ENCODE measurements at places on chromosomes 4 and X.

DNA sequence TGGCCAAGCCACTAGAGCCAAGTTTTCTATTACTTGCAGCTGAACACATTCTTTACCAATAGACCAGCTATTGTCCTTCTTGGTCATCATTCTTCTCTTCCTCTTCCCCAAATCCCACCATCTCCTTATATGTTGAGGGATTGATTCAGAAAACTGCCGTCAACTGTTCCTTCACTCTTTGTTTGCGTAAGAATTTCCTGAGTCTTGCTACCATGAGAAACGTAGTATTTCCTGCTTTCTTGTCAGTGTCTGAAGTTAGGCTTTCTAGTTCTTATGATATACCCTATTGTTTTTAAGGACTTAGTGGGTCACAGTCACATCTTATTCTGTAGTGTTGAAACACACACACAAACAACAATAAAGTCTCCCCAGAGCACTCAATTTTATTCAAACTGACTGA is 20.1 kb downstream of the IGFBP7 start:
- DNase-seq, result no peak

DNA sequence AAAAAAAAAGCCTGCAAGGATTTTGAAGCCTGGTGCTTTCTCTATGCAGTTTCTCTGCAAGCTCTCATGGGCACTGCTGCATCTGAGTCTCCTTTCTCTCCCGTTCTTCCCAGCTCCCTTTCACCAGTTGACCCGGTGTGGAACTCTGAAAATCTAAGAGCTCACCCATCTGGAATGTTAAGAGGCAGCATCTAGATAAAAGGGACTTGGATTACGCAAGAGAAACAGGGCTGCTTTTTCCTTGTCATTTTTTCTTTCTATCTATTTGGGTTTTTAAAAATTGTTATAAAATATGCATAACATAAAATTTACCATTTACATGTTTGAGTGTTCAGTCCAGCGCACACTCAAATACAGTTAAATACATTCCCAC is 95.2 kb upstream of the RPS6KA3 start:
- no peak for DNase-seq

DNA sequence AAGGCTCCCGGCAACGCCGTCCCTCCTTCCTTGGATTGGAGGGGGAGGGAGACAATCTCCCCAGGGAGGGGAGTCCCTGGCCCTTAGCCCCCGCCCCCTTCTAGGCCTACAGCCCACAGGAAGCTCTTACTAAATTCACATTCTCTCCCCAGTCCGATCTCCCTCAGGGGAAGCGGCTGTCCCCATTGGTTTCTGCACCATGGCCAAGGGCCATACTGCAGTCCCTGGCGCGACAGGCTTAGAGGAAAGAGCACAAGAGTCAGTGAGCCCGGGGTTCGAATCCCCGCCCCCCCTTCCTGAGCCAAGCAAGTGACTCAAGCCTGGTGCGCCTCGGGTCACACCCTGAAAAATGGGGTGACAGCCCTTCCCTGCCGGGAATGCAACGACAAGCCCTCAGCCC is 1.1 kb downstream of the ABLIM2 start:
- no peak for DNase-seq

DNA sequence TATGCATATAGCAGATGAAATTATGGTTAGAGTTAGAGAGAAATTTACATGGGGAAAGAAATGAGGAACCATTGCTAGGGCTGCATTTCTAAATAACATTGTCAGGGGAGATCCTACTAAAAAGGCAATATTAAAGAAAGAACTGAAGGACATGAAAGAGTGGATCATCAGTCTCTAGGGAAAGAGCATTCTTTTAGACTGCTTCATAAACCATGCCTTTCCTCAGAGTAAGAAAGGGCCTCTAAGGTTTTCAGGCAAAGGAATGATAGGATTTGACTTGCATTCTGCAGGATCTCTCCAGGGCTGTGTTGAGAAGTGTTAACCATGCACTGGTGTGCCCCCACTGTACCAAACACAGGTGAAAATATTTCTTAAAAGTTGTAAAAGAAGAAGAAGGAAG is 385.4 kb upstream of the MAD2L1 start:
- no peak for DNase-seq

- DNase-seq, result no peak
Observed at GRCh38 chrX:65600106-65600505, 65.5 kb upstream of the LAS1L start.

DNA sequence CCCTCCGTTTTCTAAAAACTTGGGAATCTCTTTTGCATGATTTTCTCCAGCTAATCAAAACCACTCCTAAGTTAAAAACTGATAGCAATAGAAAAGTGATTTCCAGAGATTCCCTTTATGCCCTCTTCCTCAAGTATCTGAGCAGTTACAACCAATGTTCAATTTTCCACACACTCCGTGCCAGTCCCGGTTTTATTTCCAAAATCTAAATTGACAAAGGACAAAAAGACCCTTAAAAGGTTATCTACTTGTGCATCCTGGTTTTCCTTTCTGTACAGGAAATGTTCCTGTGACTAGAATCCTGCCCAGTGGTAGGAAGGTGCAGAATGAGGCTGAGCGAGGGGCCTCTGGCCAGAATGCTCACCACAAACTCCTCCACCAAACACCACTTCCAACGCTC is 1.3 kb downstream of the SFRP2 start:
- DNase-seq, result no peak

- no peak for DNase-seq
Observed at GRCh38 chr4:168098248-168098717, 5.9 kb downstream of the ANXA10 start.

GRCh38 chrX:134761788-134762187 is 103.5 kb upstream of the PLAC1 start:
- DNase-seq, result no peak

Measured in activated T-helper 1 cell treated with anti-CD3 and anti-CD28 coated beads, Interleukin-2, amount 50 U/mL, for 16 hours (primary cell).